ENCODE measurements at places on chromosomes 13 and 19.
A peak's percentile ranks its signal among the peaks of the same experiment; 100 is the strongest.

GRCh38 chr13:44540761-44541434 lies 35.2 kb downstream of the TSC22D1 start:
- DNase-seq, result no peak

DNA sequence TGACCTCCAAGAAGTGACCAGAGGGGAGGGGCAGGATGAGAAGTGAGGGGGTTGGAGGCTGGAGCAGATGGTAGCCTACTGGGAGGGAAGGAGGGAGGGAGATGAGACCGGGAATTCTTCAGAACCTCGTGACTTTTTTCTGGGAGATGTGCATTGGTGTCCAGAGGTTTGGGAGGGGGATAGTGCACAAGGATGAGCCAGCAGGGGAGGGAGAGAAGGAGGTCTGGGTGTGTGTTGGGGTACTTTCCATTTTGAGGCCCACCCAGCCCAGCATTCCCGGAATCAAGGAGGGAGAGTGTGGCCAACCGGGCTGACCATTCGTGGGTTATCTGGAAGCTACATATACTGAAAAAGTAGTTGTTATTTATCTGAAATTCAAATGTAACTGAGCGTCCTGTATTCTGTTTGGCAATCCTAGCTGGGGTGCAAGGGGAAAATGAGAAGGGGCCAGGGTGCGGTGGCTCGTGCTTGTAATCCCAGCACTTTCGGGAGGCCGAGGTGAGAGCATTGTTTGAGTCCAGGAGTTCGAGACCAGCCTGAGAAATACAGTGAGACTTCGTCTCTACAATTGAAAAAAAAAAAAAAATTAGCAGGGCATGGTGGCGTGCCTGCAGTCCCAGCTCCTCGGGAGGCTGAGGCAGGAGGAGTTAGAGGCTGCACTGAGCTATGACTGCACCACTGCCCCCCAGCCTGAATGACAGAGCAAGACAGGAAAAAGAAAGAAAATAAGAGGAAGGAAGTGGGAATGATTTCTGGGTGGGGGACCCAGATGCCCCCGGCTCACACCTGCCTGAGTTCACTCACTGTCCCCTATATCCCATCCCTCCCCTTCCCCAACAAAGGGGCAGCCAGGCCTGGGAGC lies 4.4 kb upstream of the C3 start:
- DNase-seq, result no peak

DNA sequence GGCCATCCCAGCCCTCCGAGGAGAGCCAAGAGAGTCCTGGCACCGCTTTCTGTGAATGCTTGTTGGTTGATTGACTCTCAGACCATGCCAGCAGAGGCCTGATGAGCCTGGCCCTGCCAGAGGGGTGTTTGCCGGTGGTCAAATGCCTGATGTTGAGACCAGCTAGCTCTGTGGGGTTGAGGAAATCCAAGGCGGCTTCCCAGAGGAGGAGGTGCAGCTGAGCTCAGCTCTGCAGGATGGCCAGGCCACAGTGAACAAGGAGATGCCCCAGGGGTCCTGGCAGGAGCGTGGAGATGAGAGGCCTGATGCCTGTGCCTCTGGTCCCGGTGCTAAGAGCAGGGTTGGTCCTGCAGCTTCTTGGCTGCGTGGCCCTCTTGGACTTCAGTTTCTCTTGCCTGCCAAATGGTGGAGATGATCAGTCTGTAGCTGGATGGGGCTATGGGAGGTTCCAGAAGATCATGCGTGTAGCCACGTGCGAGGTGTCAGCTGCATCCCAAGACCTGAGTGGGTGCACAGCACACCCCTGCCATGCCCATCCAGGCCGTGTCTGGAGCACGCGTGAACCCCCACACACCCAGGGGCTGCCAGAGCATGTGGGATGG lies 16.8 kb downstream of the NFIC start:
- DNase-seq, result no peak

- no peak for DNase-seq
Measured at GRCh38 chr19:4345342-4346019, 2.1 kb downstream of the MPND start.

GRCh38 chr13:98839856-98840769 lies 87.6 kb upstream of the SLC15A1 start:
- peak; percentile 38 for DNase-seq
